ENCODE measurements at places on chromosomes 4 and X. TPM values are rescaled to one million over a fixed set of nuclear protein-coding genes. Genes with fewer than 3 reads are reported as not detected.

DNA sequence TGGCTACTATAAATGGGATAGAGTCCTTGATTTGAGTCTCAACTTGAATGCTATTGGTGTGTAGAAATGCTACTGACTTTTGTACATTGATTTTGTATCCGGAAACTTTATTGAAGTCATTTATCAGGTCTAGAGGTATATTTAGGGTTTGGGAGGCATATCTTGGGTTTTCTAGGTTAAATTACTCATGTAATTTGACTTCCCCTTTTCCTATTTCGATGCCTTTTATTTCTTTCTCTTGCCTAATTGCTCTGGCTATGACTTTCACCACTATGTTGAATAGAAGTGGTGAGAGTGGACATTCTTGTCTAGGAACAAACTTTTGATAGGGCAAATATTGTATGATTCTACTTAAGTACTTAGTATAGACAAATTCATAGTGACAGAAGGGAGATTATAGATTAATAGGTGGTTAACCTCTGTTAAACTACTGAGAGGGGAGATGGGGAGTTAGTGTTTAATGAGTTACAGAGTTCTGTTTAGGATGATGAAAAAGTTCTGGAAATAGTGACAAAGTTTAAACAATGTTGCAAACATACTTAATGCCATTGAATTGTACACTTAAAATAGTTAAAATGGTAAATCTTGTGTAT, 22.8 kb upstream of the HSPA4L start:
- DNase-seq: no peak

DNA sequence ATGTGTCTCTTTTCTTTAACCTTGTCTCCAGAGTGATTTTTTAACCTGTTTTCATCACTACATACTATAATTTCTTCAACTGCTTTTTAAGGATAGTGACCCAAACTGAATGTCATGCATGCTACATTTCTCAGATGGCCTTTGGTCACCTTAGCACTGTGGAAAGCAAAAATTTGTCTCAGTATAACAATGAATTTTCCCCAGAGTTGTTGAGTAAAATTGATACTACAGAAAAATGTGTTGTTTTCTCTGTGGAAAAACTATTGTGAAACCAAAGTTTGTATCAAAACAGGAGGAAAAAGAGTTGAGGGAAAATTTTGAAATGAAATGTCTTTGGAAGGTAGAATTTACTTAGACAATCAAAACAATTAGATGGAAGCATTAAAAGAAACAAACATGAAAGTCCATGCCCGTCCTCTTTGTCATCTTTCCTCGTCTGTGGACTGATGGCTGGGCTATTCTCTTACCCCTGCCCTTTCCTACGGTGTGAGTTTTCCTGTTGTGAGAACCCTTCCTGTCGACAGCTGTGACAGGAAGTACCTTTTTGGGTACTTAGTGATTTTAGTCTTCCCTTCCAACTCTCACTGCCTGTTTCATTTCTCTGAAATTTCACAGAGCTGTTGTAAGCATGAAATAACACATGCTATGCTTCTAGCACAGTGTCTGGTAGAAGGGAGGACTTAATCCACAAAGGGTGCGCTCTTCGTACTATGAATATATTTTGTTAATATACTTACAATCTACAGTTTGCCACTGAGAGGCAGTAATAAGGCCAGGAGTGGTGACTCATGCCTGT, 50.8 kb downstream of the LRP2BP start:
- no peak for DNase-seq

GRCh38 chrX:124488412-124489161, 142.2 kb downstream of the SH2D1A start:
- DNase-seq: no peak

DNA sequence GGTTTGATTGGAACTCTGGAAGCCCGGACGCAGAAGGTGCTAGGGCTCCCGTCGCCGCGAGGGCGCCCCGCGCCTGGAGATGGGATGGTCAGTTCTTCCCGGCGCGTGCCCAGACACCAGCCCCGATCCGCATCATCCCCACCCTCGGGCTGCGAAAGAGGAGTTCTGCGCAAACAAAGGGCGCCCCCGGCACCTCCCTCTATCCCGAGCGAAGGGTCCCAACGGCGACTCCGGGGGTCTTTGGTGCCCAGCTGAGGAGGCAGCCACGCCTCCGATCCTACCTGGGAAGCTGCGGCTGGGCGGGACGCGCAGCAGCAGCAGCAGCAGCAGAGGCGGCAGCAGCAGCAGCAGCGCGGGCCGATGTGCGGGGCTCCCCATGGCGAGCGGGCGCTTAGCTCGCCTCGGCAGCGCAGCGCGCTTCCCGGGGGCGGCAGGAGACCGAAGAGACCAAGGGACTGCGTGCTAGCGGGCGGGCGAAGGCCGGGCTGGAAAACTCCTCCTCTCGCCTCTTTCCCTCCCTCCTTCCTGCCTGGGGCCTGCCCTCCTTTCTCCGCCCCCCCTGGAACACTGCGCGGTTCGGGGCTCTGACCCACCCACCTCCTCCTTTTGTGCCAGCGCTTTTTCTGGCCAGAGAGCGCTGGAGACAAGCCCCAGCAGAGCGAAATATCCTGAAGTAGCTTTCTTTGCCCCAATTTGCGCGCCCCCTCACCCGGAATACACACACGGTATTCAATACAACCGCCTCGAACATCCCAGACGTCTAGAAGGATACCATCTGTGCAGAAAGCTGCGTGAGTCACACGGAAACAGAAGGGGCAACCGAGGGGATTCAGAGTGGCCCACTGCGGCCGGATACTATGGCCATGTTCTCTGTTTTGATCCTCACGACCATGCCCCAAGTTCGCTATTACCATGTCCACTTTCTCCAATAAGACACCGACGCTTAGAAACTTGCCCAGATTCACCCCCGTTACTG, at the start of gene SRPX:
TSS of gene SRPX (minus strand) at position 457 of the 976 bp plus-strand sequence. CDS start at position 378, 79 bp downstream.
- DNase-seq: peak; percentile 81

DNA sequence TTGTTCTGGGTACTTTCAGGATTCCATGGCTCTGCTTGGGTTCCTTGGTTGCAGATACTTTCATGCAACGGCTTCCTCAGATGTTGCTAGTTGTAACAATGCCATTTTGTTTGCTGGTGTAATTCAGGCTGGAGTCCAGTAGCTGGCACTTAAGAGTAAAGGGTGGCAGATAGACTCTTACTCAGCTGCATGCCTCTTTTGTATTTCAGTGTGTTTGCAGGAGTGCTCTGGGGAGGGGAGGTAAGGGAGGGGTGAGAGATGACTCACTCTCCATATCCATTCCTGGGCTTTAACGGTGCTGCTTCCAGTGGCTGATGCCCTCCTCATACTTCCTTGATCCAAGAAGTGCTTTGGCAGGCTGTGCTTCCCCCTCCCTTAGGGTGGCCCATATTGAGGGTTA, 155.2 kb downstream of the ZNF330 start:
- no peak for DNase-seq

DNA sequence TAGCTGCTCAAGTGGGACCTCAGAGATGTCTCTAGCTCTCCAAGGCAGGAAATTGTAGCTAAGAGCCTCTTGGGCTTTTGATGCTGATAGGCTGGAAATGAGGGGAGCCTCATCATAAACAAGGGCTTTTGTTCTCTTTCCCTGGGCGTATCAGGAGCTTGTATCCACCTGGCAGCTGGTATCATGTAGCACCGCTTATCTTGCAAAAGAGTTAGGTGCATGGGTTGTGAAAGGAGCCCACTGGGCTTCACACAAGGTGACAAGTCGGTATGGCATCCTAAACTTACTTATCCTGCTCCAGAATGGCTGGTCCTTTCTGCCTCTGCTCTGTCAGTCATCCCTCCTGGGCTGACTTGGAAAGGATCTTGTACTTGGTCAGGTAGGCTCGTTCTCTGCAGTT, 565.8 kb downstream of the GRXCR1 start:
- DNase-seq: no peak

- DNase-seq: no peak
Measured at GRCh38 chr4:167955006-167955405, 137.3 kb upstream of the ANXA10 start.

GRCh38 chr4:184347251-184348239, 126.8 kb downstream of the IRF2 start:
- no peak for DNase-seq

DNA sequence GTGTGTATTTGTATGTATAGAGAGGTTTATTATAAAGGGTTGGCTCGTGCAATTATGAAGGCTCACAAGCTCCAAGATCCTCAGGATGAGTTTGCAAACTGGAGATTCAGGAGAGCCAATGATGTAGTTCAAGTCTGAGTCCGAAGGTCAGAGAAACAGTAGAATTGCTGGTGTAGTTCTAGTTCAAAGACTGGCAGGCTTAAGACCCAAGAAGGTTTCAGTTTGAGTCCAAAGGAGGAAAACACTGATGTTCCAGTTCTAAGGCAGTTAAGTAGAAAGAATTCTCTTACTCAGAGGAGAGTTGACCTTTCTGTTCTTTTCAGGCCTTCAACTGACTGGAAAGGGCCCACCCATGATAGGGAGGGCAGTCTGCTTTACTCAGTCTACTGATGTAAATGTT, 89.1 kb downstream of the PTPN13 start:
- DNase-seq: no peak

- DNase-seq: no peak
Measured at GRCh38 chr4:80172203-80172602, 25.1 kb upstream of the PRDM8 start.

GRCh38 chr4:139129206-139129605, 47.8 kb downstream of the ELF2 start:
- DNase-seq: no peak

DNA sequence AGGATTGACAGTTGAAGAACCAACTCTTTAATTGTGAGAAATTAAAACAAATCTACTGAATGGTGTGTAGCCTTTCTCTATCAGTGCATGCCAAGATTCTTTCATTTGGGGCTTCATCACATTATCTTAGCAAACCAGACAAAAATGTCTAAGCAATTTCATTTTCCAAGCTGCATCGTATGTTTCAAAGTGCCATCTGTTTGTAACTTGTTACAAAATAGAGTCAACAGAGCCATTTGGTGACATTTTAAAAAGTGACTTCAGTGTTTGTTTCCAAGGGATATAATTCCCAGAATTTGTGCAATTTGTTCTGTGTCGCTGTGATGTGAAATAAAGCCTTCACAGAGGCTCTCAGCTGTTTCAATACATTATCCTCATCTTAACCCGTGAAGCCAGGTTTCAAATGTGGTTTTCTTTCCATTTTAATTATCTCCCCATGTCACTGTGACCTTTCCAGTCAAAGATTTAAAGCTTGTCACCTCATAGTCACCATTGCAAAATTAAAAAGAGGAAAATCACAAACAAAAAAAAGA, 46.0 kb upstream of the C1QTNF7 start:
- no peak for DNase-seq

- DNase-seq: no peak
Measured at GRCh38 chrX:49053223-49054072, 5.4 kb upstream of the CCDC120 start.

GRCh38 chrX:147917700-147918695, 6.3 kb downstream of the FMR1 start:
- no peak for DNase-seq

GRCh38 chr4:74418063-74418670, 26.8 kb upstream of the AREG start:
- no peak for DNase-seq

GLRA2 gene
- total RNA-seq: not detected

RAB33A gene
- total RNA-seq: 1.2 TPM

GC gene
- total RNA-seq: not detected

BRS3 gene
- total RNA-seq: not detected

FOXO4 gene
- total RNA-seq: 37.4 TPM

MAMLD1 gene
- total RNA-seq: 2.6 TPM

ADGRG4 gene
- 0.05 TPM for total RNA-seq

GPR143 gene
- total RNA-seq: not detected

SAGE1 gene
- not detected for total RNA-seq

TMEM31 gene
- not detected for total RNA-seq
